ENCODE measurements at places on chromosomes 5 and 9. TPM values are rescaled to one million over a fixed set of nuclear protein-coding genes. Genes with fewer than 3 reads are reported as not detected.

Gene INSL6
- not detected for total RNA-seq

Gene ACOT12
- total RNA-seq: not detected

Gene CCNI2
- not detected for total RNA-seq

Gene C5orf52
- not detected for total RNA-seq

Gene NXNL2
- 0.74 TPM for total RNA-seq

Gene SOHLH1
- total RNA-seq: not detected

Gene FCN1
- not detected for total RNA-seq

Gene SPINK4
- not detected for total RNA-seq

Gene PCDHA4
- 9.7 TPM for total RNA-seq

Gene UBE2QL1
- total RNA-seq: 0.62 TPM

Gene TIMD4
- total RNA-seq: not detected

Gene FAM151B
- 3.9 TPM for total RNA-seq

Gene BAAT
- total RNA-seq: 0.09 TPM

Gene PCDHGA4
- total RNA-seq: 2.3 TPM

Gene PFN3
- total RNA-seq: not detected

Gene GALNT12
- 28.8 TPM for total RNA-seq

Gene GFI1B
- not detected for total RNA-seq

Gene OTP
- not detected for total RNA-seq

Gene SLF1
- total RNA-seq: 32.1 TPM

Gene PCDHGB2
- total RNA-seq: 2.1 TPM

Gene IQGAP2
- 37.7 TPM for total RNA-seq

Gene PLPPR1
- 3.2 TPM for total RNA-seq

Gene LPAR1
- 36.0 TPM for total RNA-seq

Gene SPATA31E1
- not detected for total RNA-seq

Data from neural progenitor cell (in vitro differentiated cells).